Caki2 (cell line): ENCODE measurements at places on chromosomes 3 and 15. TPM values are rescaled to one million over a fixed set of nuclear protein-coding genes. Genes with fewer than 3 reads are reported as not detected.

DNA sequence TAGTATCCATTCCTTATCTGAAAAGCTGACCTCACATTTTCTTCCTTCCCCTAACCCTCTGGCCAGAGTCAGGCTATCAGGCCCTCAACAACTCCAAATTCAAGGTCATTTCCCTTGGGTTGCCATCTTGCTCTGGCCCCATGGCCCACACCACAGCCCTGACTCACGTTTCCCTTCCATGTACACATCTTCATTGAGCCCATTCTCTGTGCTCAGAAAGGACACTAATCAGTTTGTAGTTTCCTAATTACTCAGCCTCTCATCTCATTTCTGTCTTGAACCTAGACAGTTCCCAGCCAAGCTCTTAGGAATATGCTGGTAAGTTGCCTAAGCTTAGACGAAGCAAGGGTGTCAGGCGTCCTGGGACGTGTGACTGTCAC, 14.9 kb downstream of the TGM5 start:
- DNase-seq, result no peak

- DNase-seq, result no peak
Measured at GRCh38 chr3:52041118-52041731, 15.1 kb downstream of the DUSP7 start.

GRCh38 chr3:131447349-131447748, 55.4 kb downstream of the MRPL3 start:
- DNase-seq, result no peak

GRCh38 chr3:53728606-53729005, 117.6 kb downstream of the CHDH start:
- no peak for DNase-seq

- peak; percentile 89 for DNase-seq
Measured at GRCh38 chr15:44157679-44158078, 37.4 kb downstream of the FRMD5 start.

GRCh38 chr3:27659279-27660021, 62.7 kb downstream of the EOMES start:
- peak; percentile 19 for DNase-seq

Gene RTP4
- total RNA-seq, result not detected in 2 replicates

DNA sequence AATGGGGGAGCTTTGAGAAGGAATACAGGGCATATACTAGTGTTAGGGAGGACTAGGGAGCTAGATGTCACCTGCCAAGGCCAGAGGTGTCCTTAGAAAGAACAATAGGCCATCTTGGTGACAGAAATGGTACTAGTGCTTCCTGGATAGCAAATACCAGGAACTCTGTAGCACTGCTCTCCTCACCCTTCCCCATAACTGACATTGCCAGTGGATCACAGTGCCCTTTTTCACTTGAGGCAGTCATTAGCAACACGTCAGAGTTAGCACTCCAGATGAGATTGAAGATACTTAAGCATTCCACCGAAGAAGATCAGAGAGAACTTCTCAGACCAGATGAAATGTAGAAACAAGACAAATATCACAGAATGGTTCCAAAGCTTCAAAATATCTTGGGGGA, 103.1 kb upstream of the PDZRN3 start:
- no peak for DNase-seq

- DNase-seq, result no peak
Measured at GRCh38 chr3:126135406-126136076, 44.8 kb downstream of the ALDH1L1 start.

DNA sequence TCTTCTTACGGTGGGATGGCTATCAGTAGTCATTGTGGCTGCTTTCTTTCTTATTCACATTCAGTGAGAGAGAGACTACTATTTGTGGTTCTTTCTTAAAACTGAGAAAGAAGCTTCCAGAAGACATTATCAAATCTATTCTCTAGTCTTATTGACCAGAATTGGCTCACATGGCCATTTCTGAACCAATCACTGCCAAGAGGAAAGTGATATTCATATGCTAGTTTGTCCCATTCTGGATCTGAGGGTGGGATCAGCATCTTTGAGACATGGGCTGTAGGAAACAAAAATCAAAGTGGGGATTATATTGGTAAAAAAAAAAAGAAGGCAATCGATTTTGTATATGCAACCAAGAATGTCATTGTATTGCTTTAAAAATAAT, 106.4 kb upstream of the RASGRP1 start:
- no peak for DNase-seq

Gene C3orf22
- not detected in 2 replicates for total RNA-seq

GRCh38 chr3:194687638-194688199, 2.0 kb downstream of the FAM43A start:
- no peak for DNase-seq

Gene ACSBG1
- total RNA-seq, result not detected in 2 replicates

GRCh38 chr15:89482139-89482538, 14.2 kb downstream of the RHCG start:
- no peak for DNase-seq

DNA sequence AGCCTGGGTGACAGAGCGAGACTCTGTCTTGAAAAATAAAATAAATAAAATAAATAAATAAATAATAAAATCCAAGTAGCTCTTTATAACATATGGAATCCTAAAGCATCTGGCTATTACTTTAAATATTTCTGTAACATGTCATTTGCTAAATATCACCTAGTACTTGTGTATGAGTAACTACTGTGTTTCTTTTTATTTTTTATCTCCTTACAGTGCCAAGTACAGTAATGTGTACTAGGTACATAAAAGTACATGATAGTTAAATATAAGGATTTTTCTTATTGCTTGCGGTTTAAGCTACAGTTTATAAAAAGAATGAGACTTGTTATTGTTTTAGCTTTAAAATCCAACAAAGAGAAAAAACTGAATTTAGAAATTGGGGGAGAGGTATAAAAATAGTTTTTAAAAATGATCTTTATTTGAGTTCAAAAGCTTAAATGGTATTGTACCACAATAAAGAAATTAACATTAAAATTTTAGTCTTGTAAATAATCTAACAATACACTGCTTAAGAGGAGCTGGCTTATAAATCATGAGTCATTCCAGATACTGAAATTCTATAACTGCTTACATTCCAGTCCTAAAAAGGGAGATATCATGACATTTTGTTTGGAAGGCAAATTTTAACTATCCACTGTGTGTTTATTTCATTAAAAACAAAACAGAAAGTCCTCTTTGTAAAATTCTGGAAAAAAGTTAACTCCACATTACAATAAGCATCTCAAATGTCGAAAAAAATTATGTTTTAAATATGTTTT, 73.1 kb downstream of the FGF7 start:
- no peak for DNase-seq

Gene MCF2L2
- total RNA-seq, result 0.91 TPM in 1 of 2 replicates, not detected in the other

Gene CA12
- 194 and 272 TPM in 2 replicates for total RNA-seq

GRCh38 chr3:46435081-46435726, 28.1 kb downstream of the CCRL2 start:
- DNase-seq, result no peak

DNA sequence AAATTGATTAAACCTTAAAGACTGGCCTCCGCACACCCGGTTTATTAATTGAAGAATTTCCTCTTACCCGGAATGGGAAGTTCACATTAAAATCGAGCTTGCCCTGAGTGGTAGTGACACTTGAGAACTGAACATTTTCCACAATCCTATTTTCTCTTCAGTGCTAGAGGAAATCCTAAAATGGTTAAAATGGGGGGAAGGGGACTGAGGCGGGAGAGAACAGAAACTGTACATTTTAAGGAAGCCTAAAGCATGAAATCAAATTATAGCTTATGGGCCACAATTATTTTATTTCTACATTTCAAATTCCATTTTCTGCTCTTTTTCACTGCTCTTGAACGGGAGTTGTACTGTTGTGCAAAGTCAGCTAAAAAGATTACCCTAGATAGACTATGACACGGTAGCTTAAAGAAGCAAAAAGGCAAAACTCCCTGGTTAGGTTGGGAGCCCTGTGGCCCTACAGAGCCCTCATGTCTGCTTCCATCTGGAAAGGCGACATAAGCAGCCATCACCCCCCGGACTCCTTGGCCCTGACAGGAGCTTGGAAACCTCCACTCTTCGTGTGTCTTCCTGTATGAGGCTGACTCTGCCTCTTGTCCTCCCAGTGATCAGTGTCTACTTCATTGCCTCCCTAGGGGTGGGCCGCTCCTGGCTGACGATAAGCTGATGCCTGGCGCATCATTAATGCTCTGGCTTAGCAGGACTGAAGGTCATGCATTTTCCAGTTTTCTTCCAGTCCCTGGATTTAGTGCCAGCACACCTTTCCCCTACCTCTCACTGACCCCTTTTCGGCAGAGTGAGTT, 79.3 kb downstream of the EEFSEC start:
- DNase-seq, result no peak

DNA sequence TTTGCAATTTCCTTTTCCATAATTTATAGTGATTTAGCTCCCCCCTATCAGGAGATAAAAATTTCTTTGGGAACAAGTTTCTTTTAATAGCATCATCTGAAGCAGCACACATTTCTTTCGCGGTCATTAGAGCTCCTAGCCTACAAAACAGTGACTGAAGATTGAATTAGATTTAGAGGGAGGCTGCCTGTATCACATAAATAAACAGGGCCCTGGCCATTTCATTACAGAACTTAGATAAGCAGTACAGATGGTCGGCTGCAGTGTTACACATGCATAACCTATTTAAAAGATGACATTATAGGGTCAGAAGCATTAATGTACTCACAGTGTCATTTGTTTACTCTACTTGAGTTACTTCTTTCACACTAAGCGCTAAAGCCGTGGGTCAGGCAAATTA, 81.4 kb upstream of the SLC25A26 start:
- no peak for DNase-seq

Gene ARL14
- total RNA-seq, result 0.26 TPM in 1 of 2 replicates, not detected in the other

DNA sequence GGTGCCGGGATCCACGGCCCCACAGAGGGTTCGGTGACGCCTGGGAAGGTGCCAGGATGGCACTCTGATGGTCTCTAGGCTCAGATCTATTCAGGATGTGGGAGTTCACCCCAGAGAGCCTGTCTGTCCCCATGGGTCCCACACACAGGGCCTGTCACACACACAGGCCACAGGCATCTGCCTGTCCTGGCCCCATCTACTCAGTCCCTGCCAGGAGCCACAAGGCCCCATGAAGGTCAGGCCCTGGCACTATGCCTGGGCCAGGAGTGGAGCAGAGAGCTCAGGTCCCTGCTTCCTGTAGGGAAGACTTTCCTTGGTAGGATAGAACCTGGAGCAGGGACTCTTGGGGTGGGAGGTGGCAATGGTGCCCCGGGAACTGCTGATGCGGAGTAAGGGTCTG, 49.0 kb upstream of the FURIN start:
- DNase-seq, result no peak

- DNase-seq, result peak; percentile 96
Measured at GRCh38 chr3:185959609-185960521, 22.1 kb upstream of the TRA2B start.

Gene CIDEC
- not detected in 2 replicates for total RNA-seq

DNA sequence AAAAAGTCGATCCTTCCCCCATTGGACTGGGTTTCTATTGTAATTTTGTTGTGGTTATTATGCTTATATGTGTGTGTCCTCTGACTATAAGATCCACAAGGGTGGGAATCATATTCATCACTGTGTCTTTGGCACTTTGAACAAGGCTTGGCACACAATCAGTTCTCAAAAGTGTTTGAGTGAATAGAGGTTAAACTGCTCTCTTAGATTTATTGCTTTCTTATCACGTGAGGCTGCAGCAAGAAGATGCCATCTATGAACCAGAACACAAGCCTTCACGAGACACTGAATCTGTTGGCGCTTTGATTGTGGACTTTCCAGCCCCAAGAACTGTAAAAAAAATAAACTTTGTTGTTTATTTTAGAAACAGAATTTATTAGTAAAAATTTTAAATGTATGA, 295.0 kb upstream of the MDFIC2 start:
- DNase-seq, result peak; percentile 41

Gene HTR3E
- not detected in 2 replicates for total RNA-seq

- no peak for DNase-seq
Measured at GRCh38 chr15:65068403-65068788, 605 bp upstream of the RASL12 start.

- DNase-seq, result no peak
Measured at GRCh38 chr15:33380406-33380805, 69.6 kb downstream of the RYR3 start.

DNA sequence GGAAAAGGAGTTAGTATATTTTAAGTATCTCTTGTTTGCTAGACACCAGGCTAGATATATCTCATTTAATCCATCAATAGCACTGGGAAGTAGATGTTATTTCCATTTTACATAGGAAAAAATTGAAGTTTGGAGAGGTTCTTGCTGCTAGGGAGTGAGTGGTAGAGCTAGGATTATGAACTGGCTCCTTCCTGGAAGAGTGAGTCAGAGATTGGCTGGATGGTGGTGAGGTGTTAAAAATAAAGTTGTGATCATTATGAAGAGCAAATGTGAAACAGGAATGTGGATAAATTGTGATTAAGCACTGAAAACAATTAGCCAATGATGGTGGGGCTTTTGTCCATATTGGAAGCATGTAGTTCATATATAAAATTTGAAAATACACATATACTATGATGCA, 234.2 kb downstream of the WNT5A start:
- DNase-seq, result no peak

DNA sequence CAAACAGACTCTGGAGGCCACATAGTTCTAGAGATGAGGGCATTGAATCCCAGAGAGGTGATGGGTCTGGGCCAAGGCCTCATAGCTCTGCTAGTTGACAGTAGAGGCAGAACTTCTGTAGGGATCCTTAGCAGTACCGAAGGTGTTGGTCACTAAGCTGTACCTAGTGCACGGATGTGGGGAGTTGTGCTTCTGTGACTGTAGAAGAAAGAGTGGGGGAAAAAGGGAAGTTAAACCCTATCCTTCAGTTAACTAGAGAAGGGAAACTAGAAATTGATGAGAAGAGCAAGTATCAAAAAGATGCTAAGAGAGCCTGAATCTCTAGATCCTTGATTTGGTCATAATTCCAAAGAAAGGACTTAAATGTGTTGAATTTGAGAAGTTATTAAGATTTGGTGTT, 186.7 kb downstream of the NFKBIZ start:
- no peak for DNase-seq

Gene MITF
- 26.3 and 32.1 TPM in 2 replicates for total RNA-seq

GRCh38 chr3:110343945-110344344, 727.7 kb upstream of the NECTIN3 start:
- DNase-seq, result peak; percentile 59

DNA sequence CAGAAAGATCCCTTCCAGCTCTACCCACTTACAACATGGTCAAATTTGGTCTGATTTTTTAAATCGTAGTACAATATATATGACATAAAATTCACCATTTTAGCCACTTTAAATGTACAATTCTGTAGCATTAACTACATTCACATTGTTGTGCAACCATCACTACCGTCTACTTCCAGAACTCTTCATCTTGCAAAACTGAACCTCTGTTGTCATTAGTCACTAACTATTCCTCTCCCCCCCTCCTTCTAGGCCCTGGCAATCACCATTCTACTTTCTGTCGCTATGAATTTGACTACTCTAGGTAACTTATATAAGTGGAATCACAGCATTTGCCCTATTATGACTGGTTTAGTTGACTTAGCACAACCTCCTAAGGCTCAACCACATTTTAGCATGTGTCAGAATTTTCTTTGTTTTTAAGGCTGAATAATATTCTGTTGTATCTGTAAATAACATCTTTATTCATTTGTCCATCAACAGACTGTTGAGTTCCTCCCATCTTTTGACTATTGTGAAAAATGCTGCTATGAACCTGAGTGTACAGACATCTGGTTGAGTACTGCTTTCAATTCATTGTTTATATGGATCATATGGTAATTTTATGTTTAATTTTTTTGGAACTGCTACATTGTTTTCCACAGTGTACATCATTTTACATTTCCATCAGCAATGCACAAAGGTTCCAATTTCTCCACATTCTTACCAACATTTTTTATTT, 35.5 kb upstream of the CCR2 start:
- no peak for DNase-seq

Gene LMLN
- 0.23 and 1.3 TPM in 2 replicates for total RNA-seq
